HFF-Myc (cell line): ENCODE measurements at places on chromosomes 5 and 9.

DNA sequence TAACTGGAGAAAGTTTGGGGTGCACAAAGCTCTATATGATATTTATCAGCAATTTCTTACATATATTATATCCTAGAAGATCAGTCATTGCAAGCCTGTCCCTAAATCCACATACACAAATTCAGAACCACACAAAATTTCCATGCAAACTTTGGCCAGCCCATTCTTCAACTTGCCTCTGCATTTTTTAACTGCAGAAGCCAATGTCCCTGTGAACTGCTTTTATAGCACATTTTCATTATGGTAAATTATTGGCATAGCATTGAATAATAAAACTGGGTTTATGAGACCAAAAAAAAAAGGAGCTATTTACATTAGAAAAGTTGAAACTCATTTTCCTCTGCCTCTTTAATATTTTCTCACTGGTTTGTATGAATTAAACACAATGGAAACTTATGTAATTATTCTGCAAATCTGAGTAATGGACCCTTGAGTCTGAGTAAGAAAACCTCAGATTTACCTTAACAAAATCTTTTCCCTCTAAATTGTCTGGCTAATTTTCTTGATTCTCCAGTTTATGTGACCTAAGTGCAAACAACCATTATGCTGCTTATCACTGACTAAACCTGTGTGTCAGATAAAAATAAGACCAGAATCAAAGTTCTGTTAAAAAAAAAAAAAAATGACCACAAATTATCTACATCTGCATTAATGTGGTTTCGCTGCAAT, 398.9 kb downstream of the EFNA5 start:
- DNase-seq = no peak

GRCh38 chr5:24906689-24907088, 261.9 kb upstream of the CDH10 start:
- no peak for DNase-seq

- DNase-seq = no peak
Measured at GRCh38 chr9:81623778-81624177, 65.6 kb downstream of the TLE1 start.

GRCh38 chr5:55231029-55231918, 2.1 kb downstream of the CCNO start:
- no peak for DNase-seq

- no peak for DNase-seq
Measured at GRCh38 chr5:172758077-172758833, 12.7 kb downstream of the DUSP1 start.

DNA sequence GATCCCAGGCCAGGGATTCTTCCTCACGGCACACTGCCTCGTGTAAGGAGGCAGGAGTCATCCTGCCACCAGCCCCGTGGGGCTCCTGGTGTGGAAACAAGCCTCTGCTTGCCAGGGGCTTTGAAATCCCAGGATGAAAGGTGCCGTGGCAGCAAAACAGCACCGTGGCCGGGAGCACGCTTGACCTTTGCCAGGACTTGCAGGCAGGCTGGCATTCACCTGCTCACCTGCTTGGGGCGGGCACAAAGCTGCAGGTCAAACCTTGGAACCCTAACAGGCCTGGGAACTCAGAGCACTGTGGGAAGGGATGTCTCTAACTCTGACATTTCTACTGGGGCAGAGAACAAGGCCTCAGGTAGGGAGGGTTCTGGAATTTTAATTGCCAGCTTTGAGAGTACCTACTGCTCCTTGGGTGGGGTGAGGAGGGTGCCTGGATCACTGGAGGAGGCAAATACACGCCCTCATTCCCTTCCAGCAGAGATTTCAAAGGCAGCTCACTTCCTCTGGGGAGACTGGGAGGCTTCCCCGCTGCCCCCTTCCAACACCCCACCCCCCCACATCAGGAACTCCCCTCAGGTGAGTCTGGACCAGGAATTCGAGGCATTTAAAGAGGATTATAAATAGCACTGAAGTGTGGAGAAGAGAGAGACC, 45.6 kb upstream of the STXBP1 start:
- no peak for DNase-seq
